Smooth muscle cell of the umbilical artery (primary cell): ENCODE measurements at places on chromosomes 2 and 18. TPM values are rescaled to one million over a fixed set of nuclear protein-coding genes. Genes with fewer than 3 reads are reported as not detected.

The C2orf15 gene
- 0.18 TPM in 1 of 2 replicates, not detected in the other for total RNA-seq

The IHH gene
- total RNA-seq = not detected in 2 replicates

The APCDD1 gene
- total RNA-seq = not detected in 2 replicates

The PDE1A gene
- total RNA-seq = 0.32 and 0.89 TPM in 2 replicates

The ANXA4 gene
- total RNA-seq = 19.0 and 30.7 TPM in 2 replicates

The COX5B gene
- 105 and 254 TPM in 2 replicates for total RNA-seq

The ST8SIA3 gene
- not detected in 2 replicates for total RNA-seq

The HOXD11 gene
- 7.8 and 15.7 TPM in 2 replicates for total RNA-seq

The CACNB4 gene
- 0.55 and 1.2 TPM in 2 replicates for total RNA-seq

The CYP27A1 gene
- total RNA-seq = 1.4 and 8.0 TPM in 2 replicates

The ZNF519 gene
- total RNA-seq = 2.1 and 5.5 TPM in 2 replicates

The CD8B2 gene
- not detected in 2 replicates for total RNA-seq

The AFF3 gene
- total RNA-seq = 0.89 and 3.8 TPM in 2 replicates

The PIEZO2 gene
- total RNA-seq = 1.1 and 8.0 TPM in 2 replicates

The FSHR gene
- not detected in 2 replicates for total RNA-seq

The MAP3K19 gene
- not detected in 2 replicates for total RNA-seq

The NEU4 gene
- 0.18 TPM in 1 of 2 replicates, not detected in the other for total RNA-seq

The C1QL2 gene
- total RNA-seq = not detected in 2 replicates

The CNTNAP5 gene
- total RNA-seq = not detected in 2 replicates

The SLC9A2 gene
- not detected in 2 replicates for total RNA-seq

The ACAA2 gene
- 42.1 and 45.7 TPM in 2 replicates for total RNA-seq

The DNAJC5G gene
- not detected in 2 replicates for total RNA-seq

The GAL3ST2 gene
- under 0.01 and 0.74 TPM in 2 replicates for total RNA-seq

The UGT1A8 gene
- not detected in 2 replicates for total RNA-seq

The ANKRD62 gene
- total RNA-seq = not detected in 2 replicates

The TMEM169 gene
- total RNA-seq = under 0.01 and 0.14 TPM in 2 replicates

The SCN2A gene
- total RNA-seq = 5.0 and 5.6 TPM in 2 replicates

The SUMO1 gene
- total RNA-seq = 96.6 and 120 TPM in 2 replicates

The FOXD4L1 gene
- total RNA-seq = 0.05 and 0.30 TPM in 2 replicates

The CYS1 gene
- total RNA-seq = under 0.01 and 0.37 TPM in 2 replicates

The RAB12 gene
- 58.2 TPM in 2 replicates for total RNA-seq

The NEU2 gene
- total RNA-seq = not detected in 2 replicates

The SDC1 gene
- total RNA-seq = 77.2 and 102 TPM in 2 replicates

The ADRA2B gene
- total RNA-seq = not detected in 2 replicates

The SNORC gene
- 0.89 and 1.2 TPM in 2 replicates for total RNA-seq

The MTCL1 gene
- total RNA-seq = 28.5 and 67.3 TPM in 2 replicates
